ENCODE measurements at places on chromosomes 4 and X.

DNA sequence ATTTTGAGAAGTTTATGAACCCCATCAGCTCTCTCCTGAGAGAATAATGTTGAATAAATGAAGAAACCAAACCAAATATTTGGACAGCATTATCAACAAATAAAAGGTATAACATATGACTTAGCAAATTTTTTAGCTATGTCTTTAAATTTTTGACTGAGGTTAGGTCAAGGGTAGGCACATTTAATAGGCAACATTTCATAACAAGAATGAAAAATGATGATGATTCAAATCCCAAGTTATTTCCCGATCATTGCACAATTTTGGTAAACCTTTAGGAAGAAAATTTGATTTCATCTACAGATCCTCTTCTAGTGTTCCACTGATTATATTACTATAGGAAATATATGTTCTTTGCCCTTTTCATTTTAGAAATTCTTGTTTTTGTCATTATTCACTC is 123.7 kb upstream of the TLR3 start:
- DNase-seq = no peak

DNA sequence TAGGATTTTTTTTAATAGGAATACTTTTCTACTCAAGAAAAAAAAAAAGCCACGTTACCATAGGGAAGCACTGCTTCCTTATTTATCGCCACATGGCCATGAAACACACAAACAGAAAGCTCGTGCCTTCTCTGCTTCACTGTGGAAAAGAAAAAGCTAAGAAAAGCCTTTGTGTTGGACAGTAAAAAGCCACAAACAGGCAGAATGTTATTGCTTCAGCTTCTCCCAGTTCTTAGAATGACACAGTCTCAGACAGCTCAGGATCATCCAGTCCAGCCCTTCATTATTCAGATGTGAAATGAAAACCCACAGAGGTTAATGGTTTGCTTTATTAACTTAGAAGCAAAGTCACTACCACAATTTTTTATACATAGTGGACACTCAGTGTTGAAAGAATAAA is 181.6 kb upstream of the NOCT start:
- DNase-seq = no peak

DNA sequence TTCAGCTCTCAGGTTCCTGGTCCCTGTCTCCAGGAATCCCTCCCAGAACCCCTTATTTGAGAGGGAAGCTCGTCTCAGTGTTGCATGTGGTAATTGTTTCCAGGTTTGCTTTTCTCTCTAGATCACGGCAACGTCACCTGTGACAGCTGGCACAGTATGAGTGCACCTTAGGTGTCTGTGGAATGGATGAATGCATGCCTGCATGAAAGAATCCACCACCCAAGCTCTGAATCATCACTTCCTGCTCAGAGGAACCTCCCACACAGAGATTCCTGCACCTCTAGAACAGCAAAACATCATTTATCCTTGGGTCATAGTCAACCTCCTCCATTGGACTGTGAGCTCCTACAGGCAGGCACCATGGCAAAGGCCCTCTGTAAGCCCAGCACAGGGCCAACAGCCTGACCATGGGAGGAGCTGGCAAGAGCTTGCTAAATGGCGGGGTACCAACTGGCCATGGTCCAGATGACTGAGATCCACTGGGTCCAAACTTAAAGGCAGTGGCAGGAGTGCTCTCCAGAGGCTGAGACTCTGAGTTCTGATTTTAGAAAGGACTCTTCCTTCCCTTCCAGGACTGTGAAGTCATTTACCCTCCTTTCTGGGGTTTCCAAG is 116.2 kb downstream of the SLC2A9 start:
- DNase-seq = no peak

DNA sequence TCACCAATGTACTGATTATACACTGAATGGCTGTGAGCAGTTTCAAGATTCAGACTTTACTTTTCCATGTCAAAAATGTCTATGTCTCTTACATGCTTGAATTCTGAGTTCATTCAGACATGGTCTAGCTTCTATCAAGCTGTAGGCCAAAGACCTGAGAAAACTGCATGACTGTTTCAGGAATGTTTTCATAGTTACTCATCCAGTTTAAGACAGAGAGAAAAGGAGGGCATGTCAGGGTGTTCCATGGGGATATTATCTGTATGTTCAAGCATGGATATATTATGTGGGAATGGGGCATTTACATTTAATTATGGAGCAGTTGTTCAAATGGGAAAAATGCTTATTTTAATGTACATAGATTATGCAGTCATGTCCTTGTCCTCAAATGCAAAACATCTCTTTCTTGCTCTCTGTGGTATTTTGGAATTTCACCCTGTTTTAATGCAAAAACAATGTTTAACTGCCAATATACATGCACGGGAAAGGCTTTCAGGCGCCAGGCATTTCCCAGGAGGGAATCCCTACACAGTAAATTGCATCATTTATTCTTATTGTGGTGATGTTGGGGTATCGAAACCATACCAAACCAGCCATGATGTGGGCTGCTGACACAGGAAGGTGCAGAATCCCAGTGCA is 429.1 kb upstream of the INTU start:
- DNase-seq = no peak

GRCh38 chr4:14025891-14026290 is 398.4 kb upstream of the BOD1L1 start:
- DNase-seq = no peak

DNA sequence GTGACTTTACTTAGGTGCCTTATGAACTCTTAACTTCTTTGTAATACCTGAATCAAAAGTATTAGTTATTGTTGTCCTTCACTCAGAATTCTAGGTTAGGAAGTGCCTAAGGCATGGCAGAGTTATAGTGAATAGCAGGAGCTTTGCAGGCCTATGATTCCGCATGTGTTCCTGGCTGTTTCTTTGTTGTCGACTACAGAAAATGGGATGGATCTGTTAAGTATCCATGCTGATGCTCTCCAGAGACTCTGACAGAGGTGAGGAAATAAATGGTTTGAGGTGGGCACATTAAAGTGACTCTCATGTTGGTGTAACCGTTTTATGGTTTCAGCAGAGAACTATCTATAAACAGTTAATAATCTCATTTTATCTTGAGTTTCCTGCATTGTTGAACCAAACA is 1601.3 kb downstream of the PCDH7 start:
- no peak for DNase-seq

- peak; percentile 32 for DNase-seq
These were observed 187.5 kb downstream of the QDPR start for GRCh38 chr4:17324386-17324830.

Data from stimulated activated naive CD8-positive, alpha-beta T cell treated with anti-CD3 and anti-CD28 coated beads, Interleukin-15, amount 100 ng/mL, for 72 hours (primary cell).